ENCODE measurements at places on chromosomes 2 and 18.

GRCh38 chr2:180776921-180777320 is 203.5 kb upstream of the UBE2E3 start:
- DNase-seq = no peak

- DNase-seq = no peak
These were observed 215.8 kb downstream of the ALPK2 start for GRCh38 chr18:58412844-58413666.

GRCh38 chr2:182358601-182359000 is 68.2 kb downstream of the PDE1A start:
- no peak for DNase-seq

DNA sequence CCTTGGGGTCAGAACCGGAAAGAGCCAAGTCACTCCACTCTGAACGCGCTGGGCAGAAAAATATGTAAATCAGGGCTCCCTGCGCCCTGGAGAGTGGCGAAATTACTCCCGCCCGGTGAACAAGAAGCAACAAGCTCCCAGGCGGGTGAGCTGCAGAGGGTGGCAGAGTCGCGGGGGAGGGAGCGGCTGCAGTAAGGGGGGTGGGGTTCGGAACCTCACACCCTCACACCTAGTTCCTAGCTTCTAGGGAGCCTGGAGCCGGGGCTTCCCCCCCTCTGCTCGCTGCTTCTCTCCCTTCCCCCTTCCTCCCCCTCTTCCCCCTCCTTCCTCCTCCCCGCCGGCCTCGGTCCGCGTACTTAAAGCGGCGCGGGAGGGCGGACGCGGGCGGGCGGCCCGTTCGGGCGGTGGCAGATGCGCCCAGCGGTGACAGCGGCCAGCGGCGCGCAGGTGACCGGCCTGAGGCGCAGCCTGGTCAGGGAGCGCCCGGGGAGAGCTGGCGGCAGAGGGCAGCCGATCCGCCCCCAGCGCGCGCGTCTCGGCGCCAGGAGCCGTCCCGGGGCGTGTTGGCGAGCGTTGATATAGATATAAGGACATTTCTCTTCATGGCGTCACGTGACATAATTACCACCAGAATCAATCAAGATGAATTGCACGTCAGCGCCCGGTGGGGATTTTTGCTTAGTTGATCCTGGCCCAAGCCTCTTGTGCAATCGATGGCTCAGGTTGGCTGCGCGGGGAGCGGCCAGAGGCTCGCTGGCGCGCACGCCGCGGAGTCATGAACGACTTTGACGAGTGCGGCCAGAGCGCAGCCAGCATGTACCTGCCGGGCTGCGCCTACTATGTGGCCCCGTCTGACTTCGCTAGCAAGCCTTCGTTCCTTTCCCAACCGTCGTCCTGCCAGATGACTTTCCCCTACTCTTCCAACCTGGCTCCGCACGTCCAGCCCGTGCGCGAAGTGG is at the start of gene HOXD11:
TSS of gene HOXD11 (plus strand) at position 700 of the 959 bp plus-strand sequence. CDS start at position 776, 76 bp downstream.
- DNase-seq = no peak

DNA sequence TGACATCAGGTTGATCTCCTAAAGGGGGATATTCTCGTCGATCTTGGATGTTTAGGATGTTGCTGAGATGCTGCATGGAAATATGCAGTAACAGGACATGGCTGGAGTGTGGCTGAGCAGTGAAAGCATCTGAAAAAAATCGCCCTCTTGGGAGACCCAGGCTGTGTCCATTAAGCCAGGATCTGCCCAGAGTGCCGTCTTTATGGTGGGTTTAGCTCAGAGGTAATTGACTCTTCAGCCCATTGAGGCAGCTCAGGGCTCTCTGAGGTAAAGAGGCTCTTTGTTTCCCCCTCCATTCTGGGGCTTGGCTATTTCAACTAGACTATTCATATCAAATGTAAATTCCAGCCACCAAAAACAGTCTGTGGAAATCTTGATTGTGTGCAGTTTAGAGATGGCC is 26.5 kb downstream of the OSBPL6 start:
- DNase-seq = no peak

DNA sequence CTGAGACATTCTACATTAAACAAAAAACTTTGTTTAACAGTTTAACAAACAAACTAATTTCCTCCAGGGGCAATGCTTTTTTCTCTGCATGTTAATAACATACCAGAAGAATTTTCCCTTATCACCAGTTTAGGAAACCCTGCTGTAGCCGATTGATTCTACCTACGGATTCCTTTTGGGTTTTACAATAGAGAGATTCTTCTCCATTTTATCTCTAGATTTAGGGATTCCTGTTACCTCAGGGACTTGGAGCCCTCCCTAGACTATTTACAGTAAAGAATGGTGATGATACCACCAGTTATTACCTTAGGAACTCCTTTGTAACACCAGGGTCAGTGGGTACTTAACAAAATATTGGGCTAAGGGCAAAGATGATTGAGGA is 5.3 kb upstream of the ERICH2 start:
- no peak for DNase-seq

GRCh38 chr2:69715964-69716363 is 26.0 kb upstream of the ANXA4 start:
- DNase-seq = no peak

DNA sequence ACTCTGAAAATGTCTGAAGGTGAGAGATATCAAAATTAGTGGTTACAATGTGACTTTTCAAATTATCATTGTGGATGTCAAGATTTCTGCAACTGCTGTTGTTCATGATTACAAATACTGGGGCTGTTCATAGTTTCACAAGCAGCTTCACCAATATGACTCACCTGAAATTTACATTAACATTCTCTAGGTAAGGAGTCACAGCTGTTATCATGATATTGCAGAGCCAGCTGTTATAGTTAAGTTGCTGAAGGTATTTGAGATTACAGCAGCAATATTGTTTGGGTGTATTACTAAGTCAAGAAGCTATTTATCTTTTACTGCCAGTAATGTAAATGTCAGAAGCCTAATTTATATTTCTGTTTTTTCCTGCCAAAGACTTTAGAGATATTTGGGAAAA is 140.0 kb downstream of the MC4R start:
- no peak for DNase-seq

DNA sequence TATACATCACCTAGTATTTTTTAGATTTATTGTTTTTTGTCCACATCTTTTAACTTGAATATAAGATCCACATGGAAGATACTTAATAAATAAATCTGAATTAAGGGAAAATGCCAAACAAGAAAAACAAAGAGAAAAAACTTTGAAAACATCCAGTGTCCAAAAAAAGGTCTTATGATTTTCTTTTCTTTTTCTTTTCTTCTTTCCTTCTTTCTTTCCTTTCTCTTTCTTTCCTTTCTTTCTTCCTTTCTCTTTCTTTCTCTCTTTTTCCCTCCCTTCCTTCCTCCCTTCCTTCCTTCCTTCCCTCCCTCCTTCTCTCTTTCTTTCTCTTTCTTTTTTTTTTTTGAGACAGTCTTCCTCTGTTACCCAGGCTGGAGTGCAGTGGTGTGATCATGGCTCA is 29.6 kb upstream of the WIPF1 start:
- no peak for DNase-seq

DNA sequence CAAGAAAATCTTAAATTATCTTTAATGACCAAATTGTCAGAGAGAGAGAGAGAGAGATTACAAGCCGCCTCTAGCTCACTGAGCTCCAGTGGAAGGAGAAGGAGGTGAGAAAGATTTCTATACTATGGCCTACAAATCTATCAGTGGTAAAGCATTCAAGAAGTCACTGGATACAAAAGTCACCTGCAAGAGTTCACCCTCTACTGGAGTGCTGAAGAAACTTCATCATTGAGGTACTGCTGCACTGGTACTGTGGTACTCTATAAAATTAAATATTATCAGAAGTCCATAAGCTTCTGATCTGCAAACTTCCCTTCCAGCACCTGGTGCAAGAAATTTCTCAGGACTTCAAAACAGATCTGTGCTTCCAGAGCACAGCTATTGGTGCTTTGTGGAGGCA is 48.3 kb upstream of the AGPS start:
- no peak for DNase-seq
